ENCODE measurements at places on chromosomes 3 and 15.

- DNase-seq, result no peak
These were observed 55.5 kb upstream of the ATP11B start for GRCh38 chr3:182737825-182738224.

GRCh38 chr3:183472155-183472554 is 43.7 kb upstream of the MCF2L2 start:
- no peak for DNase-seq

DNA sequence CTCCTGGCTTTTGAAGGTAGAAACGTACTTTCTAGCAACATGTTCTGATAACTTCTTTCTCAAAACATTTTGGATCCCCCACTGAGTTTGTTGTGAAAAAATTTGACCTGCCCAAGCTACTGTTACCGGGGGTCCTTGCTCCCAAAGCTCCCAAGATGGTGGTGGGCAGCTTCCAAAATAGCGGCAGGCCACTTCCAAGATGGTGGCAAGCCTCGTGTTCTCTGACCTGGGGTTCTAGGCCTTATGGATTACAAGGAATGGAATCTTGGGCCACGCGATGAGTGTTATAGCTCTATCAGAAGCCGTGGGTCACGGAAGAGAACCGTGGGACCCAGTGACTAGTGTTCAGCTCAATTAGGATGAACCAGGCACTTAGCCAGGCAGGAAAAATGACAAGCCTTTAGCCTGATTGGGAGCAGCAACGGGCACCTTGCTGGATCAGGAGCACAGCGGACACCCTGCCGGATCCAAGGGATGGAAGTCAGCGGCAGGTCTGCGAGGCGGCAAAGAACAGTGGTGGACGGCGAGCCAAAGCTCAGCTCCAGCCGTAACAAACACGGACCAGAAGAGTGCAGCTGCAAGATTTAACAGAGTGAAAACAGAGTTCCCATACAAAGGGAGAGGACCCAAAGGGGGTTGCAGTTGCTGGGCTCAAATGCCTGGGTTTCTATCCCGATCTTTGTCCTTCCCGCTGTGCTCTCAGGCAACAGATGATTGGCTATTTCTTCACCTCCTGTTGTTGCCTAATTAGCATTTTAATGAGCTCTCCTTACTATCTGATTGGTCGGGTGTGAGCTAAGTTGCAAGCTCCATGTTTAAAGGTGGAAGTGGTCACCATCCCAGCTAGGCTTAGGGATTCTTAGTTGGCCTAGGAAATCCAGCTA is 133.3 kb downstream of the WDR72 start:
- no peak for DNase-seq

DNA sequence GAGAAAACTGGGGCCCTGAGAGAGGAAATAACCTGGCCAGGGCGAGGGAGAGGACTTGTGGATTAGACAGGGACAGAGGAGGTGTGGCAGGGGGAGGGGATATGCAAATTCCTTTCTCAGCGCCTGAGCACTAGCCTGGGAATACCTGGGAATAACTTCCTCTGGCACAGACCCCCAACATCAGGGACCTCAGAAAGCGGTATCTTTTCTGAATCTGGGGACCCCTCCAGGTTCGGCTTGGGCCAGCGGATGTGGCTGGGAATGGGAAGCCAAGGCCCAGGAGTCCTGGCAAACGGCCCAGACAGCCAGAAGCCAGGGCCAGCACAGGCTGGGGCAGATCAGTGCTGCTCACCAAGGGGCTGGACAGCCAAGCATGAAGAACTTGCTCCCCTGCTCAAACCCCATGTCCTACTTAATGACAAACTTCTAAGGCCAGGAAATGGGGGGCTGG is 9.2 kb upstream of the ACSBG1 start:
- no peak for DNase-seq

DNA sequence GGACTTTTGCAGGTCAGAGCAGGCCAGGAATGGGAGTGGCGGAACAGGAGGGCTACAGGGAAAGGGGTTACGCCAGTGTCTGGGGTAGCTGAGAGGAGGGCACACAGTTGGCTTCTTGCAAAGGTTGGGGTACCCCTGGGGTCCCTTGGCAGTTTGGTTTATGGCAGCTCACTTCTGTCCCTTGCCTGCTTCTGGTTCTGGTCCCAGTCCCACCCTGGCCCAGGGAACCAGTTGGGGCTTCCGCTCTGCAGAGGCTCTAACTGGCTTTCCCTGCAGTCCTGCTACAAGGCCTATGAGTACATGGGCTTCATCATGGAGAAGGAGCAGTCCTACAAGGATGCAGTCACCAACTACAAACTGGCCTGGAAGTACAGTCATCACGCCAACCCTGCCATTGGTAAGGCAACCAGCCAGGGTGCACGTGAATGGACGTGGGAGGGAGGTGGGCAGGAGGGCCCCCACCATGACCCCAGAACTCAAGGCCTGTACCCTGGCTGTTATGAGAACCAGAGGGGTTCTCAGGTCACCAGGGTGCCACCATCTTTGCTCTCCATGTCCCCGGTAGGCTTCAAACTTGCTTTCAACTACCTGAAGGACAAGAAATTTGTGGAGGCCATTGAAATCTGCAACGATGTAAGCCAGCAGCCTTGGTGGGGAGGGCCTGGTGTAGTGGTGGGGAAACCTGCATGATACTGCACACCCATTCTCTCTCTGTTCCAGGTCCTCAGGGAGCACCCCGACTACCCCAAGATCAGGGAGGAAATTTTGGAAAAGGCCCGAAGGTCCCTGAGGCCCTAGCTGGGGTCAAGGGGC is 15.2 kb downstream of the CSRNP1 start:
- DNase-seq, result no peak

DNA sequence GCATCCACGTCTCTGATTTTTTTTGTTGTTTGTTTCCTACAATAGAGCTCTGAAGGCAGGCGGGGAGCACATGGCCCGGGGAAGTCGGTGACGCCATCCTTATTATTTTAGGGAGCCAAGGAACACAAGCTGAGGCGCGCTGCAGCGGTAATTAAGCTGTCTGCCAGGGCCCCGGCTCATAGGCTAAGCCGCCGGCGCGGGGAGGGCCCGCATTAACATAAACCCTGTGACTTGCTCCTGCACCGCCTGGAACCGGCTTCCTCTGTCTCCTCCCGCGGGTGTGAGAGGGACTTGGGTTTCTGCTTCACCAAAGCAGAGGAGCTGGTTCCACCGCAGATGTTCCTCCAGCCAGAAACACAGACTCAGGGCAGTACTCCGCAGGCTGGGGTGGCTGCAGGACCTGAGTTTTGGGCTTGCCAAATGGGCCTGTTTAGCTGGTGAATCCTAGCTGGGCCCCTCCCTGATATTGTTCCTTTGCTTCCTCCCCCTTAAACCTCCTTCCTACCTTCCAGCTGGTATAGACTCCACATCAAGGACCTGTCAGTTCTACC is 25.3 kb downstream of the ANP32A start:
- peak; percentile 33 for DNase-seq

All from activated CD8-positive, alpha-beta memory T cell treated with anti-CD3 and anti-CD28 coated beads for 1 hour (primary cell).